ENCODE measurements at places on chromosomes 7 and 10.

DNA sequence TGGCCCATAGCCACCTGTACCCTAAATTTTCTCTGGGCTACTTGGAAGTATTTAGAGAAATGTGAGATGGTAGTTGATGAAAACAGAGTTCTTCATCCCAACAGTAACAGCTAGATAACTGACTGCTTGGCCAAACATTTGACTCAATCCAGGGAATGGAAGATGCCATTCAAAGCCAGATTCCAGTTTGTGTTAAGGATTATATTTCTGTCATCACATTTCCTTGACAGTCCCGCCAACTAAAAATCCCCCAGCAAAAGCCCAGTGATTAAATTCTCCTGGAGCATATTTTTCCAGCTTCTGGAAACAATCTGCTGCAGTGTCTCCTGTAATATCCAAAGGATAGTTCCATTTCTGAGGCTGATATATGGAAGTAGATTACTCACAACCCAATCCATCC, 45.4 kb upstream of the PTN start:
- DNase-seq: no peak
- no peaks in the 10 kb centered on the region for H3K27me3 ChIP-seq
- H3K27ac ChIP-seq: no peak overlapping the region
- no peak overlapping the region for H3K4me3 ChIP-seq
- no peaks in the 10 kb centered on the region for H3K4me1 ChIP-seq

- no peak overlapping the region for H3K4me3 ChIP-seq
- no peaks in the 10 kb centered on the region for H3K4me1 ChIP-seq
- no peaks in the 10 kb centered on the region for H3K27me3 ChIP-seq
These were observed 503.8 kb downstream of the TCERG1L start for GRCh38 chr10:130807721-130808120.

- no peaks in the 10 kb centered on the region for H3K36me3 ChIP-seq
- H3K4me1 ChIP-seq: no peaks in the 10 kb centered on the region
- H3K27me3 ChIP-seq: no peaks in the 10 kb centered on the region
- no peak for DNase-seq
These were observed 154.6 kb upstream of the POT1 start for GRCh38 chr7:125084196-125084595.

- no peaks in the 10 kb centered on the region for H3K4me1 ChIP-seq
- no peak for DNase-seq
- no peaks in the 10 kb centered on the region for H3K27me3 ChIP-seq
These were observed 17.1 kb upstream of the EZH2 start for GRCh38 chr7:148901178-148901577.

DNA sequence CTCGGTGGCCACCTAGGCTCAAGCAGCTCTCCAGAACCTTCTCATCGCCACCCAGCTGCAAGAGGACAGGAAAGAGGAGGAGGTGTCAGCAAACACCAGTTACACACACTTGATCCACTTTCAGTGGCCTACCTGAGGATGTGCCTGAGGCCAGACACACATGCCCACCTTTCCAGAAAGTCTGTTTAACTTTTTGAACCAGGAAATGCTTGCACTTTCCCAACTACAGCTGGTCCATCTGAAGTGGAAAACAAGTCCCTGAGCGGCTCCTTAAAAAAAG, 15.7 kb upstream of the CYREN start:
- no peaks in the 10 kb centered on the region for H3K4me1 ChIP-seq
- no peak overlapping the region for H3K4me3 ChIP-seq
- no peak overlapping the region for H3K27ac ChIP-seq

DNA sequence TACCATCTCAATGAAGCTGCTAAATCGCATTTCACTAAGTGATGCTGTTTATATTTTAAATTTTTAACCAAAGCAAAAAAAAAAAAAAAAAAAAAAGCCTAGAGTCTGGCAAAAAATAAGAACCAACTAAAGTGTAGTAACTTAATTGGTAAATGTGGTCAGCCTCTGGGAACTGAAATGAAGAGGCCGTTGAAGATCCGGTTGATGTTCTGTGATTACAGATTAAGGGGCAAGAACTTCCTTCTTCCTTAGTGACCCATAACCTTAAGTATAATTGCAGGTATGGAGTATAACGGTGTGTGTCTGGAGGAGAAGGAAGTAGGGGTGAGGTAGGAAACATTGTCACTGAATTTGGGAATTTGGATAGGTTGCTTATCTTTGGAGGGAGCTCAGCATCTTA, 7.7 kb upstream of the SRGN start:
- DNase-seq: no peak
- no peak overlapping the region for H3K27ac ChIP-seq
- H3K27me3 ChIP-seq: no peaks in the 10 kb centered on the region
- H3K4me1 ChIP-seq: no peaks in the 10 kb centered on the region
- H3K4me3 ChIP-seq: no peak overlapping the region
- H3K36me3 ChIP-seq: no peaks in the 10 kb centered on the region

DNA sequence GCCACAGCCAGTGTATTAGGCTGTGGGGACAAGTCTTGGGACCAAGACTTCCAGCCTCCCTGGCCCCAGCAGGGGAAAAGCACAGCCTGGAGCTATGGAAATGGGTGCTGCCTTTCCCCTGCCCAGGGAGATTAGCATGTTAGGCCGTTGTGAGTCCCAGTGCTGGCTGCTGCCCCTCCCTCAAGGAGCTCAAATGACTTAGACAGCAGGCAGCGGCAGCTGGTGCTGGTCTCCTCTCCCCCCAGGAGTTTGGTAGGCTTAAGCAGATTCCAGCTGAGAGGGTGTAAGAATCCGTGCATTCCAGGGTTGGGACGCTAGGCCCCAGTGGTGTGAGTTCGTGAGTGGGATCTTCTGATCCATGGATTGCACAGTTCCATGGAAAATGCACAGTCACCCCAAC, 301.5 kb upstream of the PHF14 start:
- no peaks in the 10 kb centered on the region for H3K27me3 ChIP-seq
- no peak overlapping the region for H3K27ac ChIP-seq
- no peaks in the 10 kb centered on the region for H3K4me1 ChIP-seq
- H3K36me3 ChIP-seq: no peaks in the 10 kb centered on the region

- H3K36me3 ChIP-seq: no peaks in the 10 kb centered on the region
- no peaks in the 10 kb centered on the region for H3K4me1 ChIP-seq
- H3K27ac ChIP-seq: no peak overlapping the region
- no peaks in the 10 kb centered on the region for H3K27me3 ChIP-seq
These were observed 748.0 kb downstream of the CNTNAP2 start for GRCh38 chr7:146864644-146865043.

- H3K27me3 ChIP-seq: no peaks in the 10 kb centered on the region
- H3K27ac ChIP-seq: no peak overlapping the region
- H3K4me1 ChIP-seq: no peaks in the 10 kb centered on the region
- H3K36me3 ChIP-seq: no peaks in the 10 kb centered on the region
- no peak overlapping the region for H3K4me3 ChIP-seq
These were observed 15.7 kb upstream of the FLNC start for GRCh38 chr7:128814499-128814898.

- no peaks in the 10 kb centered on the region for H3K36me3 ChIP-seq
- no peak overlapping the region for H3K4me3 ChIP-seq
- DNase-seq: no peak
- no peaks in the 10 kb centered on the region for H3K4me1 ChIP-seq
- H3K27me3 ChIP-seq: no peaks in the 10 kb centered on the region
- H3K27ac ChIP-seq: no peak overlapping the region
These were observed 105.4 kb downstream of the NRBF2 start for GRCh38 chr10:63238501-63238900.

GRCh38 chr7:45869426-45869825, 3.5 kb downstream of the CCDC201 start:
- DNase-seq: no peak
- H3K4me3 ChIP-seq: no peak overlapping the region
- H3K36me3 ChIP-seq: no peaks in the 10 kb centered on the region
- H3K27me3 ChIP-seq: no peaks in the 10 kb centered on the region
- no peak overlapping the region for H3K27ac ChIP-seq
- no peaks in the 10 kb centered on the region for H3K4me1 ChIP-seq

- peaks cover 19% of the 10 kb centered on the region for H3K4me1 ChIP-seq
- H3K27me3 ChIP-seq: no peaks in the 10 kb centered on the region
- DNase-seq: no peak
These were observed 6.7 kb downstream of the IFIT5 start for GRCh38 chr10:89421018-89421476.

DNA sequence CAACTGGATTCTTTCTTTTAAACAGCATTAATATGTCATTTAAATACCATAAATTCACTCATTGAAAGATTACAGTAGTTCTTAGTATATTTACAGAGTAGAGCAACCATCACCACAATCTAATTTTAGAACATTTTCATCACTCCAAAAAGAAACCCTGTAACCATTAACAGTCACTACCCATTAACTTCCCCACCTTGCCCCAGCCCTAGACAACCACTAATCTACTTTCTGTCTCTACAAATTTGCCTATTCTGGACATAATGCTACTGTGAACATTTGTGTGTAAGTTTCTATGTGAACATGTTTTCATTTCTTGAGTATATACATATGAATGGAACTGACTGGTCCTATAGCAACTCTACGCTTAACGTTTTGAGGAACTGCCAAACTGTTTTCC, 42.4 kb downstream of the P4HA1 start:
- H3K4me1 ChIP-seq: no peaks in the 10 kb centered on the region
- no peak for DNase-seq
- no peak overlapping the region for H3K27ac ChIP-seq
- peaks cover 14% of the 10 kb centered on the region for H3K36me3 ChIP-seq

DNA sequence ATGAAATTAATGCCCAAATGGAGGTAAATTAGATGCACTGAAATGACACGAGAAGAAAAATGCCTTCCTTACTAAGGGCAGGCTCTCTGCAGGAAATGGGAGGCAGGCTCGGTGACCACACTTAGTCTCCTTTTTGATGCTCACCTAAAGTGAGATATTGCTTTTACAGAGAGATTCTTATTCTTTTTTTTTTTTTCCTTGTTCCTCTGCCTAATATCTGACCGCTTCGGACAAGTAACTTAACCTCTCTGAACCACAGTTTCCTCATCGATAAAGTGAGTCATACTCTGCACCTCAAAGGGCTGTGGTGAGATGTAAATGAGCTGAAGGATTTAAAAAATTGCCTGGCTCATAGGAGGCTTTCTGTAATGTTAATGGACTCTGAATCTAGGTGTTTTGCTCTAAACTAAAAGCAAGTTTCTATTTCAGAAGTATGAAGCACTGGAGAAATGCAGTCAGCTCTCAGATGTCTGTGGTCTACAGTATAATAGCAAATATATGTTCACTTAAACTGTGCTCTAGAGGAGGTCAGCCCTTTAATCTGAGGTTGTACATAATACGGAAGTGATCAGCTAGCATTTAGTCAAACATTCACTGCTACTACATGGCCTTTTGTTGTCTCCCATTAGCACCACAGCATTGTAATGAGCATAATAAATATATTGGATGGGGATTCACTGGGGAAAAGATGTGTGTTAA, 23.2 kb downstream of the NKX2-3 start:
- H3K27me3 ChIP-seq: peaks cover 3% of the 10 kb centered on the region
- no peak overlapping the region for H3K4me3 ChIP-seq
- H3K27ac ChIP-seq: no peak overlapping the region
- no peak for DNase-seq
- no peaks in the 10 kb centered on the region for H3K4me1 ChIP-seq

GRCh38 chr10:129725482-129725881, 238.6 kb downstream of the EBF3 start:
- H3K27me3 ChIP-seq: no peaks in the 10 kb centered on the region
- no peak overlapping the region for H3K27ac ChIP-seq
- DNase-seq: no peak
- H3K4me3 ChIP-seq: no peak overlapping the region
- H3K36me3 ChIP-seq: no peaks in the 10 kb centered on the region
- H3K4me1 ChIP-seq: no peaks in the 10 kb centered on the region

DNA sequence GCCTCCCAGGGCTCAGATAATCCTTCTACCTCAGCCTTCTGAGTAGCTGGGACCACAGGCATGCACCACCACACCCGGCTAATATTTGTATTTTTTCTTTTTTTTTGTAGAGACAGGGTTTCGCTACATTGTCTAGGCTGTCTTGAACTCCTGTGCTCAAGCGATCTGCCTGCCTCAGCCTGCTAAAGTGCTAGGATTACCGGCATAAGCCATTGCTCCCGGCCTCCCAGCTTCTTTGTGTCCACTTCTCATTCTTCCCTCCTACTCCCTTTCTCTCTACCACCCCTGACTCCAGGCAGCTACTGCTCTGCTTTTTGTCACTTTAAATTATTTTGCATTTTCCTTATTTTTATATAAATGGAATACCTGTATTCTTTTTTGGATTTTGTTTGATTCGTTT, 83.4 kb downstream of the PALS2 start:
- no peaks in the 10 kb centered on the region for H3K4me1 ChIP-seq
- no peaks in the 10 kb centered on the region for H3K36me3 ChIP-seq
- no peak overlapping the region for H3K4me3 ChIP-seq
- no peak for DNase-seq
- H3K27ac ChIP-seq: no peak overlapping the region
- no peaks in the 10 kb centered on the region for H3K27me3 ChIP-seq

GRCh38 chr7:107499731-107500130, 29.9 kb downstream of the GPR22 start:
- no peaks in the 10 kb centered on the region for H3K4me1 ChIP-seq
- no peaks in the 10 kb centered on the region for H3K27me3 ChIP-seq
- H3K36me3 ChIP-seq: no peaks in the 10 kb centered on the region
- no peak overlapping the region for H3K27ac ChIP-seq
- DNase-seq: no peak
- H3K4me3 ChIP-seq: no peak overlapping the region

GRCh38 chr7:28191751-28192150, 11.2 kb upstream of the JAZF1 start:
- H3K27ac ChIP-seq: no peak overlapping the region
- H3K27me3 ChIP-seq: no peaks in the 10 kb centered on the region
- no peaks in the 10 kb centered on the region for H3K36me3 ChIP-seq
- no peak overlapping the region for H3K4me3 ChIP-seq
- no peak for DNase-seq

- DNase-seq: no peak
- H3K27me3 ChIP-seq: no peaks in the 10 kb centered on the region
- H3K4me1 ChIP-seq: no peaks in the 10 kb centered on the region
These were observed 18.3 kb upstream of the ST8SIA6 start for GRCh38 chr10:17472481-17473227.

DNA sequence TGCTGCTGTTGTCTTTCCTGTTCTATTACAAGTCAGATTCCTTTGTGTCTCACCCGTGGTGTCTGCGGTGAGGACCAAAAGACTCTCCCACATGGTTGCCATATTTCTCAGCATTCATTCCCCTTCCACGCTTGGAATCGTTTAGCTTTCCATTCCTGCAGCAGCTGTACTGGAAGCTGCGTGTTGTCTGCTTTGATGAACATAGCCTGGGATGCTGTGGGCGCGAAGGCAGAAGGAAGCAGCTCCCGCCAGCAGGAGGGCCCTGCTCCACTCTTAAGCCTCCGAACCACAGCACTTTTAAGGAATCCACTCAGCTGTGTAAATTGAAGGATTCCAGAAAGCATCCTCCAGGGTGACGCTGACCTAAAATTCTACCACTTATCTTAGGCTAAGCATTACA, 303.6 kb upstream of the PITRM1 start:
- no peak overlapping the region for H3K4me3 ChIP-seq
- H3K27me3 ChIP-seq: no peaks in the 10 kb centered on the region
- no peak overlapping the region for H3K27ac ChIP-seq

DNA sequence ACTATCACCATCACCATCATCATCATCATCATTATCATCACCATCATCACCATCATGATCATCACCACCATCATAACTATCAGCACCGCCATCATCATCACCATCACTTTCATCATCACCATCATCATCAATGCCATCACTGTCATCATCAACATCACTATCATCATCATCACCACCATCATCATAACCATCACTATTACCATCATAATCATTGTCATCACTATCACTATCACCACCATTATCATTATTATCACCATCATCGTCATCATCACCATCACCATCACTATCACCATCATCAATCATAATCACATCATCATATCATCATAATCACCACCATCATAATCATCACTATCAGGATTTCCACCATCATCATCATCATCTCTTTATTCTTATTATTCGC, 20.6 kb downstream of the INSIG1 start:
- no peak for DNase-seq
- H3K4me1 ChIP-seq: no peaks in the 10 kb centered on the region
- H3K27ac ChIP-seq: no peak overlapping the region
- no peak overlapping the region for H3K4me3 ChIP-seq
- H3K36me3 ChIP-seq: no peaks in the 10 kb centered on the region

All from kidney (tissue), 22 donors.